Dermis blood vessel endothelial cell (primary cell): ENCODE measurements at places on chromosomes 4 and X.

- DNase-seq, result no peak
These were observed 24.9 kb upstream of the MAGEB2 start for GRCh38 chrX:30190426-30190825.

DNA sequence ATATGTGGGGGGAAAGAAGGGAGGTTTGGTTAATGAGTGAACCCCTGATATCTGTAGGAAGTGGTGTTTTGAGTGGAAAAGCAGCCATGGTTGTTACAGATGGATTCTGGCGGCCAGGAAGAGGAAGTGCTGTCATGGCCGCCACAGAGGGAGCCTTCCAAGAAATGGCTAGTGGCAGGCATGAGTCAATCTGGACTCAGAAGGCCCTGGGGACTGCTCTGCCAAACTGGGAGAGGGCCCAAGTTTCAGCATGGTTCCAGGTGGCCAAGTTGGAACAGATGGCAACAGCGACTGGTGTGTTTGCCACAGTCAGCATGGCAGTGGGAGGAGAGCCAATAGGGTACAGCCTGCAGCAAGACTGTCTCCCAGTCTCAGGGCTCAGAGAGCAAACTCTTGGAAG lies 32.5 kb downstream of the ETDB start:
- no peak for DNase-seq

DNA sequence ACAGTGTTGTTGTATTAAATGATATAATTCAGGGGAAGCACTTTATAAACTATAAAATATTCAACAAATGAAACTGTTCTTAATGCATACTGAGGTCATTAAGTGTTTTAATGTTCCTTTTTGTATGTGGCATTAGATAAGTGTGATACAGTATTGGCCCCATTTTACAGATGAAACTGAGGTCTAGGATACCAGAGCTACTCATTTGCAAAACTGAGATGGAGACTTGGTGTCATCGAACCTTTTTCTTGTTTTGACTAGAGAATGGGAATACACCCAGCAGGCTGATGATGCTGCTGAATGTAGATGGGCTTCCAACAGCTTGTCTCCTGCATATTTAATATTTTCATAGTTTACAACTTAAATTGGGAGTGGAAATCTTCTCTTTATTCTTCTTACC lies 34.6 kb downstream of the TAF1 start:
- no peak for DNase-seq

DNA sequence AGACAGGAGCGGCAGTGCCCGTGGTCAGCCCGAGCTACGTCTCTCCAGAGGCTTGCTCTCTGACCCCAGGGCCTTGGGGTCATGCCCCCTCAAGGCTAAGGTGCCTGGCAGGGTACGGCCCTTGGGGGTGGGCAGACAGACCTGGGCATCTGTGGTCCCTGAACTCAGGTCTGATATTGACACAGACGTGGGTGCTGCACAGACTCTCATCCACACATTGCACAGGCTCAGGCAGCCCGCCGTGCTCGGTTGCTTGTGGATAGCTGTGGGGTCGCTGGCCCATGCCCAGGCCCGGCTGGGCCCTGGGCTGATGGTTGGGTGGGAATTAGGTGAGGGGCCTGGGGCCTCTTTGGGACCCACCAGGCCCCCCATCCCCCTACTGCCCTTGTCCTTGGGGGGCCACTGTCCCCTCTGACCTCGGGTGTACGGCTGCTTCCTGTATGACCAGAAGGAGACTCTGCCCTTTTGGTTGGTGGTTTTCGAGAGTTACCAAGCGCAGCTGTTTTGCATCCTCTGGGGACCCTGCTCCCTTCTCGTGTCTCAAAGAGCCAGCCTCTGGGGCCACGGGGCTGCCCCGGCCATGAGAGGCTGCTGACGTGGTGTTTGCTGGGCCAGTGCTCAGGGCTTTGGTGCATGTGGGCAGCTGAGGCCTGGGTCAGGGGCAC lies 10.1 kb downstream of the FGFRL1 start:
- no peak for DNase-seq

GRCh38 chr4:109211671-109212070 lies 90.8 kb downstream of the COL25A1 start:
- DNase-seq, result peak; percentile 52

DNA sequence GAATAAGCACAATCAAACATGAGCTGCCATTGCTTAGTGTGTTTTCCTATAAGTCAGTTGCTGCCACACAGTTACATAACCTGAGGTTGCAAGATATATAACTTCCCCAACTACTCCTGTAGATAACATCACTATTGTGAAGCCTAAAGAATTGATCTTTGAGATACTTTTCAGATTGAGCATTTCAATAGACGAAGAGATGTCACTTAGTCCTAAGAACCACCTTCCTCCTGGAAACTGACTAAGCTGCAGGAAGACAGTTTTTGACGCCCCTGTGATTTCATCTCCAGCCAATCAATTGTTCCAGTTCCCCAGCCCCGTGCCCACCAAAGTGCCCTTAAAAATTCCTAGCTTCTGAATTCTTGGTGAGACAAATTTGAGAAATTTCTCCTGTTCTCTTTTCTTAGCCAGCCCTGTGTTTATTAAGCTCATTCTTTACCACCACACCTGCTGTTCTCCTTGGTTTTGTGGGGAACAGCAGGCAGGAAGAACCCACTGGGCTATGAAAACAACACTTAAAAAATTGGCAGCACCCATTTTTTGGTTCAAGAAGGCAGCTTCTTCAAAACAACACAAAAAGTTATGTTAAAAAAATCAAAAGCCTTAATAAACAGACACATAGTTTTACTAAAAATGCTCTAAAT lies 317.1 kb upstream of the PABPC4L start:
- DNase-seq, result no peak

DNA sequence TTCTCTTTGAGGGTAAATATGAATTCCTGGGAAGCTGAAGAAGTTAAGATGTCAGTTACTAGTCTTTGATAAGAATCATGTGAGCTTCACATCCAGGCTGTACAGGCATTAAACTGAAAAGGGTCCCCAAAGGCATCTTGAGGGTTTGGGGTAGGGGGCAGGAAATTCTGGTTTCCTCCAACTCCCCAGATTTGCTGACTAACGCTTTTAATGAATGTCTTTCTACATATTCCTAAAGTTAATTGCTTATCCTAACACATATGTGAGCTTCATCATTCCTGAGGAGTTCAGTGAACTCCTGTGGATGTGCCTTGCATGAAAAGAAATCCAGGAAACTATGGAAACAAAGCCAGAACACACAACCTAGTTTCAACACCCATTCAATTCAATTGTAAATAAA lies 73.8 kb upstream of the GAB1 start:
- no peak for DNase-seq

- peak; percentile 39 for DNase-seq
These were observed 68.2 kb downstream of the FAT4 start for GRCh38 chr4:125382995-125383394.

DNA sequence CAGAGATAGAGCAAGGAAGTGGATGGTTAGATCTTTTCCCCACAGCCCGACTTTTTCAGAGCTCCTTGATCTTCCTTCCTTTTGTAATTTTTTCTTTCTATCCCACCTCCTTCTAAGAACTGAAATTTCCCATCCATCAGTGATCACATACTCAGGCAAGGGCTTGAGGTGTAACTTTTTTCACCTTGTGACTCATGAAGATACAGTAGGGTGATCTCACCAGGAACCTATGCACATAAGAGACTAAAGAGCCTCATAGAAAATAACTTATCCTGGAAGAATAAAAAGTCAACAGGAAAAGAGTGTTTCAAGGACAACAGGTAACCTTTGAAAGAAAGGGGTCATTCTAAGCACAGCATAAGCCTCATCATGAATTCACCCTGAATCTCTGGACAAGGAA lies 131.2 kb upstream of the HCCS start:
- no peak for DNase-seq

DNA sequence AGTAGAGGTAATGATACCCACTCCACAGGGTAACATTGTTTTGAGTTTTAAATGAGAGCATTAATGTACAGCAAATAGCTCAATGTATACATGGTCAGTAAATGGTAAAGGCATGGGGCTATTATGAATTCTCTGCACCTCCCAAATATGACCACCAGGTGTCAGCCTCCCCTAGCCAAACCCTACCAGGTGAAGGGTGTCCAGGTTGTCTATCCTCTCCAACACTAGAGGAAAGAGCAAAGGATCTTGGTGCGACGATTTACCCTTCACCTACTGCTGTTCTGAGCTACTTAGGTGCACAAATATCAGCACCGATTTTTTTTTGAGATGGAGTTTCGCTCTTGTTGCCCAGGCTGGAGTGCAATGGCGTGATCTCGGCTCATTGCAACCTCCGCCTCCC lies 26.5 kb upstream of the XIAP start:
- DNase-seq, result peak; percentile 67

- DNase-seq, result no peak
These were observed 738.3 kb upstream of the TENM3 start for GRCh38 chr4:181504924-181505323.

- peak; percentile 36 for DNase-seq
These were observed 157.3 kb upstream of the LDB2 start for GRCh38 chr4:17055788-17056187.

DNA sequence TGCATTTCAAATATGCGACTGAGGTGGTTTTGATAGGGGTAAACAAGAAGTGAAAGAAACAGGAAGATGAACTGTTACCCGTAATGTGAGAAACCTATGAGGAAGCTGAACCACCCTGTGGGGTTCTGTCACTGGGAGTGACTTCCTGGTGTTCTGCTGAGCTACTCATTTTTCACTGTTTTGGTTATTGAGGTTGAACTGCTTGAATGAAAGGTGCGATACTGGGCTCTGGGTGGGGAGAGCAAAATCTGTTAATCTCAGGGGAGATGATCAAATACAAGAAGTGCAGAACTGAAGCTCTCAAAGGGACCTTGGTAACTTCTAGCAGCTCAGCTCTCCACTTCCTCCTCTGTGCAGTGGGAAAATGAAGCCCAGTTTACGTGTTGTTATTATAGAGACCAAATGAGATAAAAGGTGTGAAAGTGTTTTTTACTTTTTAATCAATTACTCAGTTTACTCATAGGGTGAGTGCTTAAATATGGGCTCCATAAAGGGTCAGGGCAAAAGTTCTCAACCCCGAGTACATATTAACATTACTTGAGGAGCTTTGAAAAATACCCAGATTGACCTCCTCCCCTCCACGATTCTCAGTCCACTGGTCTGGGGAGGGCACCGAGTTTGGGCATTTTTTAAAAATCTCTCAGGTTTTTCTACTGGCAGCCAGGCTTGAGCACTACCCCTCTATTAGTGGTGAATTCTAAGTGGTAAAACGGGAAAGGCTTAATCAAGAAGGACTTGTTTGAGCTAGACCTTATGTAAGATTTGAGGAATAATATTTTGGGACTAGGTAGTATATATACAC lies 66.7 kb downstream of the COQ2 start:
- DNase-seq, result no peak

DNA sequence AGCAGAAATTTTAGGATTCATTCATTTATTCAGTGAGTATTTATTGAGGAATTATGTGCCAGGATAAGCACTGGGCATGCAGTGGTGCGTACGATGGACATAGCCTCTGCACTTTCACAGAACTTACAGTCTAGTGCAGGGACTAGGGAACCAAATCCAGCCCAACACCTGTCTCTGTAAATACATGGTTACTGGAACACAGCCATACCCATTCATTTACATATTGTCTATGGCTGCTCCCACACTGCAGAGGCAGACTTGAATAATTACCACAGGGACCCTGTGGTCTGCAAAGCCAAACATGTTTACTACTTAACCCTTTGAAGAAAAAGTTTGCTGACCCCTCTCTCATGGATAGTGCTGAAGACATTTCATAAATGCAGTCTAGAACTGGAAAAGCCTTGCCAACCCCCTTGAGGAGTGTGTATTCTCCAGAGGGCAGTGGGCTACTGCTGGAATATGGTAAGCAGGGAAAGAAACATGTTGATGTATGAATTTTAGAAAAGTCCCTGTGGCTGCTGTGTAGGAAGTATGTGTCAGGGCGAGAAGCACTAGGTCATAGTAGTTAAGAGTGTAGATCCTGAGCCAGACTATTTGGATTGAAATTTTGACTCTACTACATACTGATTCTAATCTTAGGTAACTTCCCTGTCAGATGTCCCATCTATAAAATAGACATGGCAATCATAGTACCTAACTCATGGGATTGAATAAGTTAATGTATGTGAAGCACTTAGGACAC lies 75.5 kb downstream of the GALNT7 start:
- no peak for DNase-seq

DNA sequence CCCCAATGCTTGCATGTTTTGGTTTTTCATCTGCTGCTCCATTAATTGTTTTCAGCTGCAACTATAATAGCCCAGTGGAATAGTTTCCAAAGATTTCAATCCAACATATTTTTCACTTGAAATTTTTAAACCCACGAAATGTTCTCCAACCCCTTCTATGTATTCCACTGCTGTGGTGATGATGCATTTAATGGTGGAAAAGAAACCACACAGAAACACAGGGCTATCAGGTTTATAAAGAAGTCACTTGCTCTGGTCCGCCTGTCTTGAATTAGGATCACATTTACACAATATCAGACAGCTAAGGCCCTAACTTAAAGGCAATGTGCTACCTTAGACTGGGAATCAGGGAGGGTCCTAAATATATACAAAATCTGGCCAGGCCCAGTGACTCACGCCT lies 35.0 kb downstream of the OPHN1 start:
- DNase-seq, result no peak

DNA sequence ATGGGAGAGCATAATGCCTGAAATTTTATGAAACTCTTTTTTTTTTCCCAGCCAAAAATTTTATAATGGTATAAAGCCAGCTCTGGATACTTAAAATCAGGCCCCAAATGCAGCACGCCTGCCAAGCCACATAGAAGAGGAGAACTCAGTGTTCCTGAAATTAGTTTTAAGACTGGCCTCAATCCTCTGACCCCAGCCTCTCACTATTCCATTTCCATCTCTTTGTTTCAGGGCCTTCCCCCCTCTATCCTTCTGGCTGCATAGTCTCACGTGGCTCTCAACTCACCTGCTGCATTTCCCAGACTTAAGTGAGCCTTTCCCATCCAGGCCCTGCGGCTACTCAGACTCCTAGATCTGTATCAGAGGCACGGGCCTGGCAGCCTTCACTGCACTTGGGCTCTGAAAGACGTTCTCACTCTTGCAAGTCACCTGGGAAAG lies 5.2 kb upstream of the CBR4 start:
- no peak for DNase-seq

GRCh38 chr4:146349306-146349705 lies 135.0 kb downstream of the REELD1 start:
- no peak for DNase-seq

- DNase-seq, result no peak
These were observed 164.3 kb upstream of the GPC4 start for GRCh38 chrX:133579631-133580030.

DNA sequence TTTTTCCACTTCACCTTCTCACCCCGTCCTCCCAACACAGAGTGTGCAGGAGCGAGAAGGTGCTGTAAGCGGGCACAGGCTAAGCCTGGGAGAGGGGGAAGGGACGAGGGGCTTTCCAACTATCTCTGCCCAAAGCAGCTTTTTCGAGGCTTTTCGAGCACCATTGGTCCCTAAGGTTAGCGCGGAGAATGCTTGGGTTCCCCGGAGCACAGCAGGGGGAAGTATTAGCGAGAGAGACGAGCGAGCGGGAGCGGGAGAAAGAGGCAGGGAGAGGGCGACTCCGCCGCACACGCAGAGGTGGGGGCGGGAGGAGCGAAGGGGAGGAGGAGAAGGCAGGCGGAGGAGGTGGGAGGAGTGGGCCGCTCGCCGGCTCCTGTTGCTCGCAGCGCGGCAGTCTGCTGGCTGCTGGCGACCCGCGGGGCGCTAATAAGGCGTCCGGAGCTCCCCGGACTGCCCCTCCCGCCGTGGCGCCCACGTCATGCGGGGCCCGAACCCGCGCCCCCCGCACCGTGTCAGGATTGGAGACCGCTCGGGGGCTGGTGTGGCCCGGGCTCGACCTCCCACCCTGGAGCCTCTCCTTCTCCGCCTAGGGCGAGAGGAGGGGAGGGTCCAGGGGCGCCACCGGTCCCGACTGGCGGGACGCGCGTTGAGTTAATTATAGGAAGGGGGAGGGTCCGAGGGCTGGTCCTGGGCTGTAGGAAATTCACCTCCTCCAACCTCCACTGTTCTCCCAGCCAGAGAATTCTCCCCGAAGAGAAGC lies at the start of gene ADAMTS3:
ADAMTS3 (minus strand) TSS at position 263 of the 760 bp plus-strand sequence. CDS start 459 bp downstream, outside the sequence.
- peak; percentile 30 for DNase-seq
